Hematopoietic multipotent progenitor cell (in vitro differentiated cells): ENCODE measurements at places on chromosomes 6 and 20.
A peak's percentile ranks its signal among the peaks of the same experiment; 100 is the strongest.

GRCh38 chr6:78770765-78771164, 96.6 kb upstream of the IRAK1BP1 start:
- DNase-seq: no peak

DNA sequence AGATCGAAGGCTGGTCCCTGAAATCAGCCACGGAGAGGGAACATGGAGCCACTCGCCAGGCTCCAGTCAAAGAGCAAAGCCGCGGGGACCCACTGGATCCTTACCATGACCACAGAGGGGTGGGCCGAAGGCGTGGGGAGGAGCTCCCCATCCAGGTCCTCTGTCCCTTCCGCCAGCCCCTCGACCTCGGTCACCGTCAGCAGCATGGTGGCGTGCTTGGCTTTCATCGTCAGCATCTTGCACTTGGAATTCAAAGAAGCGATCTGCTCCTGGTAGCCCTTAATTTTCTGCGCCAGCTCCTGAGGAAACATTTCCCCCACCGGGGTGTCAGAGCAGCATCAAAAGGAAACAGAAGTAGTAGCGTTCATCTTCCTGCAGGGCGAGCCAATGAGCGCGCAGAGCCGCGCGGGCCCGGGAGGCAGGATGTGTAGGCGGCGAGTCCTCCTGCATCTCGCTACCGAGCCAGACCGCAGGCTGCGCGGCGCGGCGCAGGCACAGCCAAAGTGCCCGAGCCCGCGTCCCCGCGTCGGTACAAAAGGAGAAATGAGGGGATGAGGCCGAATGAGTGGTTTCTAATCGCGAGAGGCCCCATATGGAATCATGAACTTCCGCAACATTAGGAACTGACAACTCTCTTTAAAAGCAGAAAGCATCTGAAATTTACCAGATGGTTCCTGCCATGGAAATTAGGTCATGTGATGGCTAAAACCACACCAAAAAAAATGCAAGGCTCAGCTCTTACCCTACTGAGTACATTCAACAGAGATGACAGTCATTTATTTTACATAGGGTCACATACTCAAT, 335.2 kb downstream of the SYNE1 start:
- DNase-seq: peak; percentile 74

GRCh38 chr6:139187489-139187888, 52.6 kb downstream of the HECA start:
- DNase-seq: peak; percentile 86

- DNase-seq: no peak
Observed at GRCh38 chr6:88519301-88520016, 353.3 kb upstream of the CNR1 start.

- DNase-seq: no peak
Observed at GRCh38 chr20:38186788-38187221, 21.7 kb upstream of the TGM2 start.

- DNase-seq: no peak
Observed at GRCh38 chr20:40016392-40016791, 672.6 kb downstream of the MAFB start.

DNA sequence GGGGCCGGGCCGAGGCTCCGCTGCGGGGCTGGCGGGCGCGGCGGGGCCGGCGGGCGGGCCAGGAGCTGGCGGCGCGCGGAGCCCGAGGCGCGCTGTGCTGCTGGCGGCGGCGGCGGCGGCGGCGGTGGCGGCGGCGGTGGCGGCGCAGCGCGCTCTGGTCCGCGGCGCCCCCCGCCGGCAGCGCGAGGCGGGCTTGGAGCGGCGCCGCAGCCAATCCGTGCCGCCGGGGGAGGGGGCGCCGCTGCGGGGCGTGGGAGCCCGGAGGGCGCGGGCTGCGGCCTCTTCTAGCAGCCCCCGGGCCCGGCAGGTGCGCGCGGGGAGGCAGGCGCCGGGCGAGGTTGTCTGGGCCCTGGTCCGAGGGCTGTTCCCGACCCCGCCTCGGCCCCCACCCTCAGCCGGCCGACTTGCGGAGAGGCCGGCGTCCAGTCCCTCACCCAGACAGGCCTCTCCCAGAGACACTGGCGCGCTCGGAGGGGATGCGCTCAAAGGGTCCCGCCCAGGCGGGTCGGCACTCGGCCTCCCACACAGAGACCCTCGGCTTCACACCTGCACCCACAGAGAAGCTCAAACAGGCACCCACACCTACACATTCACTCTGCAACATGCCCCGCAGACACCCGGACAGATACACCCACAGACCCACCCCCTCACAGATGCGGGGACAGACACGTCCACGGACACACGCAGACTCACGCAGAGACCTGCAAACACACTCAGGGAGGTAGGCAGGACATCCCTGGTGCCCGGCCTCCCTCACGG, at the start of gene RIMS4:
Gene RIMS4, minus strand, starts transcription at position 156 of the 759 bp plus-strand sequence. CDS start 275 bp downstream, outside the sequence.
- peak; percentile 14 for DNase-seq

DNA sequence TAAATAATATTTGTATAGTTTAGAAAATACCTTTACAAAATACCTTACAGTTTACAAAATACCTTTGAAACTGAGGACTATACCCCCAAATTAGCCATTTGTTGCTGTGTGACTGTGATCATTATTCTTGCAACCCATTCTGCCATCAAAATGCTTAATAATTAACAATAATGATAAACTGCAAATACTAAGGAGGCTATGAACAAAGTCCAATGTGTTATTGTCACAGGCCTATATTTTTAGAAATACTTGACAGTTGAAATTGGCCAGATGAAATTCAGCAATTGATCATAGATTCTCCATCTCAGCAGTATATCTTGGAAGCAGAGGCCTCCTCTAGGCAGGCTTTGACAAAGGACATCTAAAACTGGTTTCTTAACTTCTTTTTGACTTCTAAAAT, 178.6 kb downstream of the HS3ST5 start:
- no peak for DNase-seq

GRCh38 chr20:34190679-34191090, 50.5 kb upstream of the ASIP start:
- DNase-seq: peak; percentile 55

DNA sequence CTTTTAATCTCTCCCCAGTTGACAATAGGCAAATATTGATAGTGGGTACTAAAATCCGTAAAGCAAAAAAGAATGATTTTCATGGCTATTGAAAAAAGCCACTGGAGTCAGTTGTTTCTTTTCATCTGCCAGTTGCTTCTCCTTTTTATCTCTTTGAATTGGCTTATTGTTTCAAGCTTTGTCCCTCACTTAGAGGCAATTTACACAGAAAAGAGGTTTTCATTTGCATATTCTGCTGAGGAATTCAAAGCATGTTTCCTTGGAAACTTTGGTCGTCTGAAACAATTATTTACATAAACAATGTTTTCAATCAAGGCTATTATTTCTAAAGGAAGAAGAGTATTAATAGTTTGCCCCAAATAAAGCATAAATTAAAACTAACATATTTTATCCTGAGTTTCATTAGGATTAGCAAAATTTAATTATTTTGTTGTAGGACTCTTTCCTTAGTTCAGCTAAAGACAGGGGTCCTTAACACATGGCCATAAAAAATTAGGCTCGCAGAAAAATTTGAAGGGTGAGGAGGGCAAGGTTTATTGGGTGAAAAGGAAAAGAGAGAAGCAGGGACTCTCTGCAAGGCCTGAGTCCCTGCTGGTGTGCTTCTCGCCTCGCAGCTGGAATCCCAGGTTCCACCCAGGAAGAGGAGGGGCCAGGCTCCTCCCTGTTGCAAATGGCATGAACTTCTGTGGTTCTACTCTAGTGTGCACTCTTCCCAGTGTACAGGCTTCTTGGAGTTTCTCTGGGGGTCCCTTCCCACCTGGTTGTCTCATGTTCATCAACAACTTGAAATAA, 138.8 kb upstream of the LAMA2 start:
- DNase-seq: no peak

- DNase-seq: no peak
Observed at GRCh38 chr6:90268178-90268577, 28.5 kb downstream of the BACH2 start.

DNA sequence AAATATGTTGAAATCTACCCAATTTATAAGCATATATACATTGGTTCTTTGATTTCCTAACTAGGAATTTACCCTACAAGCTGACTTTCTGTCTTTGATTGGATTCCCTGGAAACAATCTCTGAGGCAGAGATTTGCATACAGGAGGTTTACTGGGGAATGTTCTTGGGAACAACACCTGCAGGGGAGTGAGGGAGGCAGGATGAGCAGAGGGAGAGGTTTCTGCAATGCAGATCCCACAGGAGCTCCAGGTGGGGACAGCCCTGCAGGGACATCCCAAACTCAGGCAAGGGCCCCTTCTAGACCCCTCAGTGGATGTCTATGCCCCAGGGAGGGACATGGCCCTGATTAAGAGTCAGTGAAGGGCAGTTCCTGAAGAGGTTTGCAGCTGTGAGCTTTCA, 95.2 kb upstream of the CCDC167 start:
- DNase-seq: no peak

- DNase-seq: no peak
Observed at GRCh38 chr6:46380152-46380807, 111.0 kb downstream of the RCAN2 start.

DNA sequence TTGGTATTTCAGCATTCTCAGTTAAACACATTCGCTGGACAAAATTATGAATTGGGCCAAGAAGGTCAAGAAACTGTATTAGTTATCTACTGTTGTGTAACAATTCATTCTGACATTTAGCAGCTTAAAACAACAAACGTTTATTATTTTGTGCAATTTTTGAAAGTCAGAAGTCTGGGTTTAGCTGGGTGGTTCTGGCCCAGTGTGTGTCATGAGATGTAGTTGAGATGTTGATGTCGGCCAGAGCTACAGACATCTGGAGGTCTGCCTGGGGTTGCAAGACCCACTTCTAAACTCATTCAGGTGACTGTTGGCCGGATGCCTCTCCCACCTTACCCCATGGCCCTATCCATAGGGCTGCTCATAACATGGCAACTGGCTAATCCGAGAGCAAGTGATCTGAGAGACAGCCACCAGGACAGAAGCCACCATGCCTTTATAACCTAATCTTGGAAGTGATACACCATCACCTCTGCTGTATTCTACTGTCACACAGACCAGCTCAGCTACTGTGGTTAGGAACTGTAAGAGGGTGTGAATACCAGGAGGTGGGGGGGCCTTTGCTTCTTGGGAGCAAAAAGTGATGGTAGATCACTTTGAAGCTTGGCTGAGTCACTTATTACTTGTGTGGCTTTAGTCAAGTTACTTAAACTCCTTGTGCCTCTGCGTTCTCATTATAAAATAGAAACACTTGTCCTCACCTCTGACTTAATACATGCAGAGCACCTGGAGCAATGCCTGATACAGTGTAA, 217.0 kb upstream of the MYLIP start:
- no peak for DNase-seq

GRCh38 chr6:21605166-21605565, 11.6 kb downstream of the SOX4 start:
- DNase-seq: no peak

GRCh38 chr6:1850121-1850839, 240.6 kb downstream of the FOXC1 start:
- no peak for DNase-seq

DNA sequence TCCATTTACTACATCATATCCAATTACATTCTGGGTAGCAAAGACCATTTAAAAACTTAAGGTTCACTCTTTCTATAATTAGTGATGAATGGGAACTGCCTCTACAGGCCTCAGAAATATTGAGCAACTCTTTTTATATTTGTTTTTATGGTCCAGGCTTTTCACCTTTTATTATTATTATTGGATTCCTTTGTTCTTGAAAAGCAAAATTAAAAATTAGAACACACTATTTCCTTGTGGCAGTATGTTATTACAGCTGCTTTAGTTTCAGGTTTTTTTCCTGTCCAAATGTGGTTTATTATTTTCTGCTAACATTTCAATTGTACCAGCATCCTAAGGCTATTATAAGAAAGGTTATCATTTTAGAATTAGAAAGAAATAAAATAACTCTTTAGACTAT, 150.1 kb downstream of the FARS2 start:
- DNase-seq: no peak

GRCh38 chr6:150055131-150055530, 13.8 kb downstream of the ULBP3 start:
- no peak for DNase-seq

DNA sequence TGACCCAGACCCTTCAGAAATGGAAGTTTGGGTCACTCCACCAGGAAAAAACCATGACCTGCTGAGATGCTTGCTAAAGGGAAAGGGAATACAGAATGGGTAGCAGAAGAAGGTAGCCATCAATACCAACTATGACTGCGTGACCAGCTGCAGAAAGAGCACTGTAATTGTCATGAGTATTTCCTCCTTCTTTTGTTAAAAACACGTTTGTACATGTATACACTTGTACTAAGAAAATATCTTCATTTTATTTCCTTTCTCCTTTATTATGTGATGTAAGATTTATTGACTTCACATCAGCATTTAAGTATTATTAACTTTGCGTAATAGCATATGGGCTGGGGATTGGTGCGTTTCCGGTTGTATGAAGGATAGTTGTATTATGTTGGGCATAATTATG, 12.6 kb upstream of the MUC21 start:
- no peak for DNase-seq

DNA sequence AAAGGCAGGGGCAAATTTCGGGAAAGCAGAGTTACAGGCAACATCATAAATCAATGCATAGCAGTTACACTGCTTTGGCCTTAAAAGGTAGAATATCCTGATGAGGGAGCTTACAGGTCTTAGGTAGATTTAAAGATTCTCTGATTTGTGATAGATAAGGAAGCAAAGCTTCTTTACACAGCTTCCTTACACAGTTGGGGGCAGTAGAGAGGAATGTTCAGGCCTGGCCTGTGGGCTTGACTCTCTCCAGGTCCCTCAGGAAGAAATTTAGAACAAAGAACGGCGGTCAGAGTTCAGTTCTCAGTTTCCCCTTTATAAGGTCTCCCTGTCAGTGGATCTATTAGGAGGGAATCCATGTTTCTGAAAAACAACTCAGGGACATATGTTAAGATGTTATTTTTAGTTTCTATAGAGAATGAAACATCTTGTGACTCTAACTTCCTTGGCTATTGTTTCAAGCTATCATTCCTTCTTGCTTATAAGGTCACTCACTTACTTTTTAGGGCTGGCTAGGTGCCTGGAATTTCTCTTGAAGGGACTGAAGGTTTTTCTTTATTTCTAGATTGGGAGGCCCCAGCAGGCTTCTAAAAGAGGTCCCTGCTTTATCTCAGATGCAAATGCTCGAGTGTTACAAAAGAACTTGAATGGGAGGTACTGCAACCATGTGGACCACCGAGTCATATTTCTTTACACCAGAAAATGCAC, 11.8 kb downstream of the HLA-B start:
- DNase-seq: no peak

DNA sequence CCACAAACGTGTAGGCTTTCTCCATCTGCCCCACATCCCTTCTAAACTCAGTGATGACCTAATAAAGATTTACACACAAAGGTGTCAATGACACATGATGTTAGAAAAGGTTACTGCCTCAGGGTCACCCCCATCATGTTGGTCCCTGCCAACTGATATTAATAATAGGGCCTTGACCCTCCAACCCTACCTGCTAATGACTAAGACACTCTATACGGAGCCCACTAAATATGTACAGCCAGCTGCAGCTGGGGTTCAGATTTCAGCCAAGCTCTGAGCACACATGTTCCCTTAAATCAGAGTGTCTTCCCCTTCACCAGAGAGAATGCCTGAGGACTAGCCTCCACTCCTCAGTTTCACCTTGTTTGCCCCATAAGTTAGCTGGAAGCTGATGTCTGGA, 67.4 kb upstream of the SNRPB2 start:
- no peak for DNase-seq
